Memory B cell (primary cell): ENCODE measurements at places on chromosomes 5 and 9.

GRCh38 chr9:69276775-69277174 lies 48.2 kb upstream of the ENTREP1 start:
- H3K4me3 ChIP-seq, result no peak overlapping the region
- H3K36me3 ChIP-seq, result no peaks in the 10 kb centered on the region
- DNase-seq, result no peak

DNA sequence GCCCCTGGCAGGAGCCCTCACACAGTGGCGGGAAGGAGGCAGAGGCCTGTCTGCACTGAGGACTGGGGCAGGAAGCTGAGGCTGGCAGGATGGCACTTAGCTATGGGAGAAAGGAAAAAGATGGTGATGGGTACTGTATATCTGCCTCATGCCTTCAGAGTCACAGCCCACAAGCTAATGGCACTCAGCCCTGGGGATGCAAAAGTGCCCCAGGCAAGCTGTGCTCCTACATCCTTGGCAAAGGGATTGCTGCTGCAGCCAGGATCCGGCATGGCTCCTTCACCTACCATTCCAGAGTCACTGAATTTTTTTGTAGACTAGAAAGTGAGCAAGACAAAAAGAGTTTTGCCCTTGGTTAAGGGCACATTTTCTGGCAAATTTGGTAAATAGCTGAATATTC lies 8.7 kb downstream of the ACSL6 start:
- peaks cover 5% of the 10 kb centered on the region for H3K27me3 ChIP-seq
- DNase-seq, result no peak
- no peaks in the 10 kb centered on the region for H3K36me3 ChIP-seq
- no peaks in the 10 kb centered on the region for H3K4me1 ChIP-seq

GRCh38 chr5:6404129-6404528 lies 25.8 kb upstream of the MED10 start:
- no peak overlapping the region for H3K4me3 ChIP-seq
- H3K4me1 ChIP-seq, result no peaks in the 10 kb centered on the region
- H3K27me3 ChIP-seq, result peaks cover 10% of the 10 kb centered on the region

DNA sequence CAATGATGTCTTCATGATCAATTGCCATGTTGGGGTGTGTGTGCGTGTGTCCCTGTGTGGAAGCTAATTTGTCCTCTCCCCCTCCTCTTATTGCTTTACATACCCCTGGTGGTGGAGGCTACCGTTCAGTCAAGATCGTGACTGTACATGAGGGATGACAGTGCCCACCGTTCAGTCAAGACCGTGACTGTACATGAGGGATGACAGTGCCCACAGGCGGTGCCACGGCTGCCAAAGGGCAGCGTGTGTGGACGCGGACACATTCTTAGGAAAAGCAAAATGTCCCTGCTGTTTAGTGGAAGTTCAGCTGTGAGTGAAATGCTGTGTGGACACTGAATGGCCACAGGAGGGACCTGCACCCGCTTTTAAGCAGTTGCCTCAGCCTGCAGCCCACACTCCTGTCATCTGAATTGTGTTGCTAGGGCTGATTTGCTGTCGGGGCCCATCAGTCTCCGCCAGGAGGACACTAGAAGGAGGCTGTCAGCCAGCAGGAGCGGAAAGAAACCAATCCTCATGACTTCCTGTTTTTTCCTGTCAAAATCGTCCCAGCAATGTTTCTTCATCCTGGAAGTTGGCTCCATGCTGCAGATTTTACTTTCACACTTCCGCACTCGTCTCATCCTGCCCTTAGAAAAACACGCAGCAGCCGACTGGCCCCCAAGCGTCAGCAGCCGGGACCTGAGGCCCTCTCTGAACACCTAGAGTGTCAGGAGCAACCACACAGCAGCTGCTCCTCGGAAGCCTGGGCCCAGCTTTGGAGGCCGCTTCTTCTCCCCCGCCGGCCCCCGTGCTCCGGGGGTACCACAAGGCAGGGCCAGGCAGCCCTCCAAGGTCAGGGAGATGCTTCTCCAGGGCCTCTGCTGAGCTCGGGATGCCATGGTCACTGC lies 9.1 kb downstream of the OR2V1 start:
- peaks cover 38% of the 10 kb centered on the region for H3K27me3 ChIP-seq
- H3K4me3 ChIP-seq, result no peak overlapping the region
- peaks cover 2% of the 10 kb centered on the region for H3K36me3 ChIP-seq
- H3K27ac ChIP-seq, result no peak overlapping the region

DNA sequence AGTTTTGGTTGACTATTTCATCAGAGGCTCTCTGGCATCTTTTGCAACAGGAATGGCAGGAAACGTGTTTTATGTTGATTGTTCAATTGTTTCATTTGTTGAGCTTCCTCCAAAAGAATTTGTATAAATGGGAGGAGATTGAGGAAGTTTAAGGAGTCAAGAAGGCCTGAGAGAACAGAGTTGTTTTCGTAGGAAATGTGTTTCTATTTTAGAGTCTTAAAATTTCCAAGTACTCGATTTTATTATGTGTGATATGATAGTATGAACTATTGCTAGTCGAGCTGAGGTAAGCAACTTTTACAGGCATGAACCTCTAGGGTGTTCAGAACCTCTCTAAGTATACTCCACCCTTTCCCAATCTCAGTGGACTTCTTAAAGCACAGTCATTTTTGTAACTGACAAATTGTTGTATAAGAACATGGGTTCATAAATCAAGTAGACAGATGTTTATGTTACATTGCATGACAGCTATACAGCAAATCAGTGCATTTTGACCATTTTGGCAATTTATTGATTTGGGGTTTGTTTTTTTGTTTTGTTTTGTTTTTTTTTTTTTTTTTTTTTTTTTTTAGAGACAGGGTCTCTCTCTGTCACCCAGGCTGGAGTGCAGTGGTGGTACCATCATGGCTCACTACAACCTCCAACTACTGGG lies 47.4 kb downstream of the POLK start:
- no peak for DNase-seq
- peaks cover 19% of the 10 kb centered on the region for H3K4me1 ChIP-seq
- peaks cover 58% of the 10 kb centered on the region for H3K36me3 ChIP-seq

GRCh38 chr9:126154869-126155268 lies 171.8 kb upstream of the MVB12B start:
- no peak overlapping the region for H3K4me3 ChIP-seq
- H3K36me3 ChIP-seq, result no peaks in the 10 kb centered on the region
- DNase-seq, result no peak
- peaks cover 12% of the 10 kb centered on the region for H3K27me3 ChIP-seq

DNA sequence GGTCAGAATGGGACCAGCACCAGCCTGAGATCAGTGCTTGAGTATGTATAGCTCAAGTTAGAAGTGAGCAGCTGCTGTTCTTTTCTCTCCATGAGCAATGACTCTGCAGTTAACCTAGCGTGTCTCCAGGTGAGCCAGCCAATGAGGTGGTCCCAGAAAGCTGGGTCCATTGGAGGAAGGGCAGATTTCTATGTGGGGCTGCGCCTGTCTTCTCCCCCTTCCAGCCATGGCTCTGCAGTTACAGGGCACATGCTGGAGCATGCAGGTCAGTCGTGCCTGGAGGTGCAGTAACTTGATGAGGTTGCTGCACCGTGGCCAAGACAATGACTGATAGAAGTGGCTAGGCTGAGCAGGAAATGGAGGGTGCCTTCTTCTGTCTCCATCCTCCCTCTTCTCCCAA lies 29.6 kb upstream of the CXCL14 start:
- H3K36me3 ChIP-seq, result no peaks in the 10 kb centered on the region
- H3K4me3 ChIP-seq, result no peak overlapping the region
- H3K4me1 ChIP-seq, result no peaks in the 10 kb centered on the region
- no peak overlapping the region for H3K27ac ChIP-seq
- no peak for DNase-seq
- peaks cover 13% of the 10 kb centered on the region for H3K27me3 ChIP-seq

DNA sequence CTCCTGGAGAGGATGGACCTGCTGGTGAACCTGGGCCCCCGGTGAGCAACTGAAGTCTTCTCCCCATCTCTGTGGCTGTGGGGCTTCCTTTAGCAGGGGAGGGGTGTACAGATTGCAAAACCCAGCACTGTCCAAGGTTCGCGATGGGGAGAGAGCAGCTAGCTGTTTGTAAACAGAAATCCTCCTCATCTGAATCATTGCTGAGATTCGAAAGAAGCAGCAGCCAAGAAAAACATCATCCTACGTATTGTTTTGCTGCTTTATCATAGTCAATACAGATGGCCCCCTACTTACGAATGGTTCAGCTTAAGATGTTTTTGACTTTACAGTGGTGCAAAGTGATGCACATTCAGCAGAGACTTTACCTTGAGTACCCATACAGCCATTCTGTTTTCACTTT lies 80.0 kb upstream of the TGFBR1 start:
- no peak overlapping the region for H3K4me3 ChIP-seq
- peaks cover 3% of the 10 kb centered on the region for H3K27me3 ChIP-seq
- no peaks in the 10 kb centered on the region for H3K36me3 ChIP-seq
- H3K27ac ChIP-seq, result no peak overlapping the region
- DNase-seq, result no peak

DNA sequence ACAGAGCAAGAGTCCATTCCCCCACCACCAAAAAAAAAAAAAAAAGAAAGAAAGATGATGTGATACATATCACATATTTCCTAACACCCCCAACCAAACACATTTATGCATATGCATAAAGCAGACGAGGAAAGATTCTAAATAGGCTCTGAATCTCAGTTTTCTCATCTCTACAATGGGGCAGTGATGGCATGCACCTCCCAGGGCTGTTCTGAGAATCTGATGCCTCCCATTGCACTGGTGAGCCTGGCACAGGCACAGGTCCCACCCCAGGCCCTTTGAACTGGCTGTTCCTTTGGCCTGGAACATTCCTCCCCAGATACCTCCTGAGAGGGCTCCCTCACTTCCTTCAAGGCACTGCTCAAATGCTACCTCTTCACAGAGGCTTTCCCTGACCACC lies 116.5 kb downstream of the C9orf50 start:
- no peak overlapping the region for H3K27ac ChIP-seq
- H3K36me3 ChIP-seq, result no peaks in the 10 kb centered on the region
- H3K27me3 ChIP-seq, result peaks cover 9% of the 10 kb centered on the region
- no peaks in the 10 kb centered on the region for H3K4me1 ChIP-seq

- H3K27me3 ChIP-seq, result no peaks in the 10 kb centered on the region
- peaks cover 16% of the 10 kb centered on the region for H3K4me1 ChIP-seq
- no peak overlapping the region for H3K27ac ChIP-seq
- H3K36me3 ChIP-seq, result no peaks in the 10 kb centered on the region
- DNase-seq, result peak; percentile 47
- H3K4me3 ChIP-seq, result peak overlapping the region; percentile 78
Measured at GRCh38 chr9:137606005-137606621, 627 bp downstream of the ARRDC1 start.

DNA sequence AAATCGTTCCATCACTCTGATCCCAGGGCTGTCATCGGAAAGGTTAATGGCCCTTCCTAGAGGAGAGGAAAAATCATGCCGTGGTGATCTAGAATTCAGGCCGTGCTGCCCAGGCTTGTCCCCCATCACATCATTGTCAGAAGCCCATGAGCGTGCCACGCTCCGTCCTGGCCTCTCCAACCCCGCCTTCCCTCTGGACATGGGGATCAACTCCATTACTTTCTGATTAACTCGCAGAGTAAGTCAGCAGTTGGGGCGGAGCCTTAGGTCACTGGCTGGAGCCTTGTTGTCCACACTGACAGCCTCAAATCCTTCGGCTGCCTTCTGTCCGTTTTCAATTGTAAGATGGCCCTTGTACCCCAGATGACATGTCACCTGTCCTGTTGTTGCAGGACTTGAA lies 75.0 kb downstream of the MVB12B start:
- peaks cover 8% of the 10 kb centered on the region for H3K4me1 ChIP-seq
- H3K27me3 ChIP-seq, result peaks cover 2% of the 10 kb centered on the region
- no peak for DNase-seq
- no peak overlapping the region for H3K4me3 ChIP-seq

- no peaks in the 10 kb centered on the region for H3K27me3 ChIP-seq
- H3K36me3 ChIP-seq, result no peaks in the 10 kb centered on the region
- no peak overlapping the region for H3K4me3 ChIP-seq
Measured at GRCh38 chr9:137055385-137056364, 1.8 kb upstream of the ENTPD2 start.

- H3K27me3 ChIP-seq, result peaks cover 2% of the 10 kb centered on the region
- no peaks in the 10 kb centered on the region for H3K36me3 ChIP-seq
- H3K4me3 ChIP-seq, result no peak overlapping the region
Measured at GRCh38 chr9:115165233-115165632, 47.3 kb upstream of the TNC start.

DNA sequence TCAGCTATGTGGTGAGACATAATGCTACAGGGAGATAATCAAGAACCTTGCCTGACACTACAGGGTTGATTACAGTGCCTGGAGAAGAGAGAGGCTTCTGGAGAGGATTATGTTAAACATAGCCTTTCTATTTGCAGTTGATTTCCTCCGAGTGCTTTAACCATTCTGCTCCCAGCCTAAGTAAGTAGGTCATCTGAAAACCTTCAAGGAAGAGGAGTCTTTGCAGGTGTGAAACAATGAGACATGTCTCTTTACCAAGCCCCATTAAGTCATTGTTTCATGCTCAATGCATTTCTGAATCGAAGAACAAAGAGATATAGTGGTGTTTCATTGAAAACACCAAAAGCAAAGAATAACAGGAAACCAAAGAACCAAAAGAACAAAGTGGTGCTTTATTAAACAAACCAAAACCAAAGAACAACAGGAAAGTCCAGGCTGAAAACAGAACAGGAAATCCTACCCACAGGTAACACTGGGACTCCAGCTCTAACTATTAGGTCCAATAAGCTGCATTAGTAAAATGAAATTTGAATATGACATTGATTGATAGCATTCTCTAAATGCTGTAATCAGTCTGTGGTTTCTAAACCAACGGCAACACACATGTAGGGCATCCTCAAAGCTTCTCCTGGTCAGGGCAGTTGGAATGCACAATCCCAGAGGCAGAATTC lies 113.3 kb upstream of the SPATA31D4 start:
- peak overlapping the region; percentile 3 for H3K27ac ChIP-seq
- no peaks in the 10 kb centered on the region for H3K27me3 ChIP-seq
- H3K36me3 ChIP-seq, result peaks cover 2% of the 10 kb centered on the region

- H3K4me3 ChIP-seq, result no peak overlapping the region
- no peaks in the 10 kb centered on the region for H3K27me3 ChIP-seq
- H3K27ac ChIP-seq, result no peak overlapping the region
- H3K36me3 ChIP-seq, result no peaks in the 10 kb centered on the region
- H3K4me1 ChIP-seq, result peaks cover 3% of the 10 kb centered on the region
Measured at GRCh38 chr9:72636621-72637020, 115.2 kb downstream of the TMC1 start.

DNA sequence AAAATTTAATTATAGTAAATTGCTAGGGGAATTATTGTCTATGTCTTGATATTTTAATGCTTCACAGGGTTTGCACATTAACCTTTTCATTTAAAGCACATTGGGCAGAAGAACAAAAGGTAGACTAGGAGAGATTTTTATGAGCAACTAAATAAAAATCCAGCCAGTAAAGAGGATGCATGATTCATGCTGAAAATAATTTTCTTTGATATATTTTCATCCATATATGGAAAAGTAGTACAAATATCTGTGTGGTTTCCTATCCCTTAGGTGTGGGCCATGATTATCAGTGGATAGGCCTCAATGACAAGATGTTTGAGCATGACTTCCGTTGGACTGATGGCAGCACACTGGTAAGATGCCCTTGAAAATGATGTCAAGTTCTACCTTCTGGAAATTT lies 83.1 kb downstream of the VCAN start:
- no peaks in the 10 kb centered on the region for H3K36me3 ChIP-seq
- no peak for DNase-seq
- H3K27ac ChIP-seq, result no peak overlapping the region
- no peak overlapping the region for H3K4me3 ChIP-seq
- H3K4me1 ChIP-seq, result no peaks in the 10 kb centered on the region
- H3K27me3 ChIP-seq, result no peaks in the 10 kb centered on the region

GRCh38 chr9:35725362-35725761 lies 6.6 kb downstream of the TLN1 start:
- peaks cover 11% of the 10 kb centered on the region for H3K4me1 ChIP-seq
- H3K27ac ChIP-seq, result peak overlapping the region; percentile 60
- DNase-seq, result no peak
- no peaks in the 10 kb centered on the region for H3K27me3 ChIP-seq
- H3K36me3 ChIP-seq, result peaks cover 24% of the 10 kb centered on the region
- H3K4me3 ChIP-seq, result no peak overlapping the region
